Psoas muscle (tissue), 8 donors: ENCODE measurements at places on chromosomes 3 and 15. TPM values are rescaled to one million over a fixed set of nuclear protein-coding genes. Genes with fewer than 3 reads are reported as not detected.
A peak's percentile ranks its signal among the peaks of the same experiment; 100 is the strongest.

The GPR87 gene
- polyA plus RNA-seq, result not detected

The INAFM2 gene
- polyA plus RNA-seq, result 5.8 TPM

The RTP3 gene
- not detected for polyA plus RNA-seq

The PATL2 gene
- polyA plus RNA-seq, result 0.23 TPM

The SLC15A2 gene
- 0.30 TPM for polyA plus RNA-seq

The BRPF1 gene
- polyA plus RNA-seq, result 9.0 TPM

The GREM1 gene
- 0.68 TPM for polyA plus RNA-seq

The DNAH12 gene
- not detected for polyA plus RNA-seq

The FETUB gene
- polyA plus RNA-seq, result not detected

The GOLGA8G gene
- polyA plus RNA-seq, result not detected

The SPINT1 gene
- 0.19 TPM for polyA plus RNA-seq

DNA sequence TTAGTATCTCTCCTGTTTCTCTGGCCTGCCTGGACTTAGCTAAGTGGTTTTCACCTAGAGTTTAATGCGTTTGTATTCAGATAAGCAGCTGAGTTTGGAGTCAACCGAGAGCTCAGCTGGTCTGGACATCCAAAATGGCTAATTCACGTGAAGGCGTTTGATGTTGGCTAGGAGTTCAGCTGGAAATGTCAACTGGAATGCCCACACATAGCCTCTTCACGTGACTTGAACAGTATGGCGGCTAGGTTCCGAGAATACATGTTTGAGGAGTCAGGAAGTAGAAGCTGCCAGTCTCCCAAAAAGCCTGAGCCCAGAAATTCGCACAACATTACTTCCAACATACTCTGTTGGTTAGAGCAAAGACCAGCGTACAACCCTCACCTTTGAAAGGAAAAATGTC lies 2.2 kb downstream of the USP8 start:
- DNase-seq, result no peak
- H3K4me1 ChIP-seq, result peaks cover 15% of the 10 kb centered on the region
- H3K27ac ChIP-seq, result no peak overlapping the region

DNA sequence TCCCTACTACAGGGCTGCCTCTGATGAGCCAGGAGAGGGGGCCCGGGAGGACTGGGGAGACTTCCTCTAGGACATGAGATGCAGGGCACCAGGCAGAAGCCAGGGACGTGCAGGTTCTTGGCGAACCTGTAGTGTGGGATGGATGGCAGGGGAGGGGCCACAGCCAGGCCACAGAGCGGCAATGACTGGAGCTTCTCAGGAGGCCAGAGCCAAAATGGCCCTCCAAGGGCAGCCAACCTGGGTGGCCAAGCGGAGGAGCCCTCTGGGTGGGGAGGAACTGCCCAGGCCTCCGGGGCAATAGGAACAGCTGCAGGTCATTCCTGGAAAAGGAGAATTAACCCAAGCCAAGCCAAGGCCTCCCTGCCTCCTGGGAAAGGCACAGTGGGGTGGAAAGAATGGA lies 224.5 kb downstream of the XXYLT1 start:
- no peaks in the 10 kb centered on the region for H3K36me3 ChIP-seq
- H3K4me3 ChIP-seq, result no peak overlapping the region
- DNase-seq, result no peak
- H3K27ac ChIP-seq, result no peak overlapping the region
- H3K27me3 ChIP-seq, result no peaks in the 10 kb centered on the region
- peaks cover 9% of the 10 kb centered on the region for H3K4me1 ChIP-seq

DNA sequence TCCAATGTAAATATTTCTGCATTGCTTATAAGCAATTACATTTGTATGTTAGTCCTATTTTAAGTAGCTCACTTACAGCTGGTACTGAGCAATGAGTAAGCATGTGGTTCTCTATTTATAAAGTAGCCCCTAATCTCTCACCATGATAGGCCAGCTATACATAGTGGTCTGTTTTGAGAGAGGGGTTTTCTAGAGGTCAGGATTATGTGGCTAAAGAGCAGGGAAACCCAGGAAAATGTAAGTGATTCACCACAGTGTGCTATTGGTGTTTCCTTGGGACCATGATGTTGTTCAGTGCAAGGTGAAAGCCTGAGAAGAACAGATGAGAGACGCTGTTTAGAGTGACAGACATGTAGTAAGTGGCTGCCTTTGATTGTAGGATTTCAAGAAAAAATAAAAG lies 26.4 kb downstream of the RBMS3 start:
- peaks cover 24% of the 10 kb centered on the region for H3K4me1 ChIP-seq
- H3K27me3 ChIP-seq, result no peaks in the 10 kb centered on the region
- H3K36me3 ChIP-seq, result peaks cover 4% of the 10 kb centered on the region
- H3K27ac ChIP-seq, result peak overlapping the region; percentile 8
- no peak for DNase-seq

DNA sequence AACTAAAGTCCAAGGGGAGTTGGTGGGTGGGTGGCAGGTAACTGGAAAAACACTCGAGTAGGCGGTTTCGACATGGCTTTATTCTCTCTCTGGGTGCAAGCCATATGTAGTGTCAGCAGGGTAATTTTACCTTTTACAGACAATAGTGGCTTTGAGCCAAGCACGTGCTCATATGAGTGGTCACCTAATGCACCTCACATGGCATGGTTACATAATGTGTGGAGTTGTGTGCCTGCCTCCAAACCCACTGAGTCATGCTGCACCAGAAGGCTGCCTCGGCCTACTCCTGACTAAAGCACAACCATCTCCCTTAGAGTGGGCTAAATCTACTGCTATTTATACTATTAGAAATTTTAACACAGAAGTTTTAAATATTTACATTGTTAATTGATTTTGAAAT lies 16.5 kb downstream of the CCRL2 start:
- no peaks in the 10 kb centered on the region for H3K4me1 ChIP-seq
- DNase-seq, result no peak

GRCh38 chr15:61661791-61662190 lies 398.5 kb downstream of the VPS13C start:
- no peak overlapping the region for H3K4me3 ChIP-seq
- no peak for DNase-seq
- no peaks in the 10 kb centered on the region for H3K27me3 ChIP-seq

- H3K36me3 ChIP-seq, result no peaks in the 10 kb centered on the region
- H3K4me1 ChIP-seq, result peaks cover 13% of the 10 kb centered on the region
- DNase-seq, result no peak
Measured at GRCh38 chr3:195005251-195005620, 265.7 kb downstream of the XXYLT1 start.

GRCh38 chr3:114839476-114839875 lies 307.6 kb downstream of the ZBTB20 start:
- H3K36me3 ChIP-seq, result no peaks in the 10 kb centered on the region
- no peaks in the 10 kb centered on the region for H3K4me1 ChIP-seq
- no peaks in the 10 kb centered on the region for H3K27me3 ChIP-seq
- H3K4me3 ChIP-seq, result no peak overlapping the region

DNA sequence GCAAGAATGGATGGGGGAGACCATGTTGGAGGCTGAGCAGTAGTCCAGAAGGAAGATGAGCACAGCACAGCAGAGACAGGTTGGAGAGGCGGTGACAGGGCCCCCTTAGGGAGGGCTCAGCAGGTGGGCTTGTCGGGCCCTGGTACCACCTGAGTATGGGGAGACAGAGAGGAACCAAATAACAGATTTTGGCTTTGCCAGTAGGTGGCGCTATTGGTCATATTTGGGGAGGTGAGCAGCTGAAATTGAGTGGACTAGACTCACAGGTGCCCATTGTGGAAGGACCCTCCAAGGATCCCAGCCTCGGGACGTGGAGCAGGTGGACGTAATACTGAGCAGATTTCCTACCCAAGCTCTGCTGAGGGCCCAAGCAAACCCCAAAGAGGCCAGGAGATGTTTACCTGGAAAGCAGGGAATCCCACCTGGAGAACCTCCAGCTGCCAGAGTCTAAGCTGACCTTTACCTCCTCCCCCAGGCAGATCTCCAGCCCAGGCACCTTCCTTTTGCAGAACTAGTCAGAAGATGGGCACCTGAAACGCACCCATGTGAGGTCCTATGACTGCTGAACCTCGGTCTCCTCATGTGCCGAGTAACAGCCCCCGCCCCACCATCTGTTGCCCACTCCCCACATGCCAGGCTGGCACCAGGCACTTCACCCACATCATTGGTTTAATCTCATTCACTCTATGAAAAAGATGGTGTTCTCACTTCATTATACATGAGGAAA lies 24.6 kb upstream of the CORO2B start:
- no peak overlapping the region for H3K27ac ChIP-seq
- no peaks in the 10 kb centered on the region for H3K36me3 ChIP-seq
- no peak overlapping the region for H3K4me3 ChIP-seq
- no peaks in the 10 kb centered on the region for H3K4me1 ChIP-seq

DNA sequence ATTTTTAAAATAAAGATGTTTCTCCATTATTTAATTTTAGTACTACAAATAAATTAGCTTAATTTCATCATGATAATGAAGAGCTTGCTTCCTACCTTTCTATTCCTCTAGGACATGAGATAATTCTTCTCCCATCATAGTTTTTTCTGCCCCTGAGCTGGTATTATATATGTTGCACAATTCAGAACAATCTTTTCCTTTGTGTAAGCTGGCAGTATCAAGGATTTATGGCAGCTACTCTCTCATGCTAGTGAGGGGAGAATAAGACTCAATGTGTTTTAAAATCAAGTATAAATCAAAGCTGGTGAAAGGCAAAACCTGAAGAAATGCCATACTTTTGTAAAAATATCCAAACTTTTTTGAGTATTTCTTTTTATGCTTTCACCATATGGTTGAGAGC lies 1405.3 kb downstream of the SI start:
- H3K27me3 ChIP-seq, result no peaks in the 10 kb centered on the region
- no peak overlapping the region for H3K4me3 ChIP-seq
- DNase-seq, result no peak
- no peaks in the 10 kb centered on the region for H3K4me1 ChIP-seq
- H3K27ac ChIP-seq, result no peak overlapping the region

DNA sequence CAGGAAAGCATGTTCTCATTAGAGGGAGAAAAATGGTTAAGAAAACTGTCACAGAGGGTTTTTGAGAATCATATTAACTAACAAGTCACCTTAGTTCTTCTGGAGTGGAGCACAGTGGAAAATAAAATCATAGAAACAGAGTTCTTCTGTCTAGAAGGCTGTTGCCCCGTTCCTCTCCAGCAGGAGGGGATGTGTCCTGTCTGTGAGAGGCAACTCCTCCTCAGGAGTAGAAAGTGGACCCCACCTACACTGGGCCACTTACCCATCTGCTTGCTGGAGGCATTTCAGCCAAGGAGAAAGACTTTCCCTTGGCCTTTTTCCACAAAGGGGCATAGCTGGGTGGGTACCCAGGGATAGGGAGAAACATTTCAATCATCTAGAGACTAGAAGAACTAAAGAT lies 106.6 kb downstream of the SSR3 start:
- no peaks in the 10 kb centered on the region for H3K4me1 ChIP-seq
- DNase-seq, result no peak
- H3K36me3 ChIP-seq, result no peaks in the 10 kb centered on the region
- H3K4me3 ChIP-seq, result no peak overlapping the region
